ENCODE measurements at places on chromosomes 16 and 17.

DNA sequence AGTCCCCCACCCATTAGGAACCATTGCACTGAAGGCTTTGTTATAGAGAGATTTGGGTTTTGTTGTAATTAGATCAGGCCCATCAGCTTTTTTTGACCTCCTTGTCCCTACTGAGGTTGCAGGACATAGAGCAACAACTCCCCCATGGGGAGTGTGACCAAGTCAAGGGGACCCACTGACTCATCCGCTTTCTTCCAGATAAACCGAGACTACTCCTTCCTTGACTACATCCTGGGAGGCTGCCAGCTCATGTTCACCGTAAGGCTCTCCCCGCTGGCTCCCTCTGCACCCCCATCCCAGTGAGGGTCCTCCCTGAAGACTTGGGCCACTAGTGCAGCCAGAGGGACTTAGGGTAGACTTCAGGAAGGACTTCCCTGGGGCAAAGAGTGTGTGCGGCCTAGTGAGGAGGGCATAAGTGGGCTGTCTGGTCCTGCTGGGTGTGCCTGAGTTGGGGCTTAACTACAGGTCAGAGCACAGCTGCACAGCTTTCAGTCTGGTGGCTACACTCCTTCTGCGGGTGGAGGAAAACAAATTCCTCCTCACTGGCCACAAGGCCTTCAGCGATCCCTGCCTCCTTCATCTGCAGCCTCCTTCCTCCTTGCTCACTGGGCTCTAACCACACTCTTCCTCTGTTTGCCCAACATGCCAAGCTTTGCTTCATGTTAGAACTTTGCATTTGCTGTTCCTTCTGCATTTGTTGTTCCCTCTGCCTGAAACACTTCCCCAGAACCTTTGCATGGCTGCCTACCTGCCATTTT is 31.0 kb downstream of the CPNE2 start:
- DNase-seq, result no peak

DNA sequence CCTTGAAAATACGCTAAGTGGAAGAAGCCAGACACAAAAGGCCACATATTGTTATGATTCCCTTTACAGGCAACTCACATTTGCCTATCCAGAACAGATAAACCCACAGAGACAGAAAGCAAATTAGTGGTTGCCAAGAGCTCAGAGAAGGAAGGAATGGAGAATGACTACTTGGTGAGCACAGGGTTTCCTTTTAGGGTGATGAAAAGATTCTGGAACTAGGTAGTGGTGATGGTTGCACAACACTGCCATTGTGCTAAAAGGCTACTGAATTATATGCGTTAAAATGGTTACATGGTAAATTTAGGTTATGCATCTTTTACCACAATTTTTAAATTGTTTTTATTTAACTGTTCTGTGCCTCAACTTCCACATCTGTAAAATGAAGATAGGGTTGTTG is 4.4 kb downstream of the COPRS start:
- no peak for DNase-seq

DNA sequence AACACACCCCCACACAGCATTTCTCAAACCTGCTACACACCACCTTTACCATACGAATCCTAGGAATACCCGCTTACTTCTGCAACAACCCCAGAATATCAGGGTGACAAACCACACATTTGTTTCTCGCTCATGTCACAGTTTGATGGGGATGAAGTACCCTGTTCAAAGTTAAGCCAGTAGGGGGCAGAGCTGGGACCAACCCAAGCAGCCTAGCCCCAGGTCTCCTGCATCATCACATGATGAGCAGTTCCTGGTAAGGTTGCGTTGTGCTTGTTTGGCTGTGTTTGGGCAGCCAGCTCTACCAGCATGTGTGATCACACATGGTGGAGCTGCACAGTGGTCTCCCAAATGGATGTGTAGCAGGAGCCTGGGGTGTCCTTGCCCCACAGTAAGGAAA is 103.6 kb upstream of the C16orf82 start:
- DNase-seq, result peak; percentile 55

- DNase-seq, result peak; percentile 45
These were observed 37.9 kb downstream of the LYRM1 start for GRCh38 chr16:20938426-20938825.

DNA sequence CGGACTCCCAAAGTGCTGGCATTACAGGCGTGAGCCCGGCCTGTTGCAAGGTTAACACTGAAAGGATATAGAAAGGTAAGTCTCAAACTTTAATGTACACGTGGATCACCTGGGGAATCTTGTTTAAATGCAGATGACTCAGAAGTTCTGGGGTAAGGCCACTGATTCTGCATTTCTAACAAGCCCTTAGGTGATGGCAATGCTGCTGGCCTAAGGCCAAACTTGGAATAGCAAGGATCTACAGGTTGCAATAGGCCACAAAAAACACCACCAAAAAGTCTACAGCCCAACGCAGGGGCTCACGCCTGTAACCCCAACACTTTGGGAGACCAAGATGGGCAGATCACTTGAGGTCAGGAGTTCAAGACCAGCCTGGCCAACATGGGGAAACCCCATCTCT is 4.2 kb downstream of the CMTM4 start:
- no peak for DNase-seq

- DNase-seq, result no peak
These were observed 28.3 kb downstream of the NLRC3 start for GRCh38 chr16:3548859-3549258.

- DNase-seq, result no peak
These were observed 6.3 kb upstream of the PABPN1L start for GRCh38 chr16:88872650-88873331.

DNA sequence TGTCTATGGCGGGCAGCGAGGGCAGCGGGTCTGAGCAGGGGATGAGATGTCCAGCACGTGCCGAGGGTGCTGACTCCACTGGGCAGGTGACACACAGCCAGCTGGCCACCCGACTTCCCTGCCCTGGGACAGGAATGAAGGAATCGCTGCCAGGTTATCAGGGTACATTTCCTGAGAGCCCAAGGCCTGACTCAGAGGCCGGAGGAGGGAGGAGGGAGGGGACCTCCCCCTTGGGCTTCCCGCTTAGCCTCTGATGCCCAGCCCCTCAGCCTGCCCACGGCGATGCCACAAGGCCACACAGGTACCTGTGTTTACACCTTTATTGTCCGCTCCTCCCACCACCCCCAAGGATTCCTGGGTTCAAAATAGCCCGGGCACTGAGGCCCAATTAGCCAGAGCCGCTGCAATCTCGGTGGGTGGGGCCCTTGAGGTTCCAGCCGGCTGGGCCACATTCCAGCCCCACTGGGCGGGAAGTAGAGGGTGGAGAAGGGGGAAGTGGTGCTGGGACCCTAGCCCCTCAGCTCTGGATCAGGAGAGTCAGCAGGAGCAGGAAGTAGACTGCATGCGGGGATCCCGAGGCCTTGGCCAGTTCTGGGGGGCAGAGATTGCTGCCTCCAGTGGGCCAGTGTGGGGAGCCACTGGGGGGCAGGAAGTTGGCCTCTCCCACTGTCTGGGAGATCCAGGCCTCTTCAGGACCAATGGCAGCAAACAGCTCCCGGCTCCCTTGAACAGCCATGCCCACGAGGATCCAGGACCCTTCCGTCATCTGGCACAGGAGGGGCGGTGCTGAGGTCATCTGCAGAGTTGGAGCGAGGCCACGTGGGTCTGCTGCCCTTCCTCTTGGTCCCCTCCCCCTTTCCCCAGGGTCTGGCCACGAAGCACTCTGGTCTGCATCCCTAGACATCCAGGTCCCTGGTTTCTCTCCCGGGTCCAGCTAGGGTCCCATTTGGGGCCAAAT is 3.4 kb upstream of the PRSS8 start:
- peak; percentile 66 for DNase-seq

Data from AG20443 (cell line).